NCI-H2107 (cell line): ENCODE measurements at places on chromosomes 7 and 10.

GRCh38 chr10:116096526-116096925 is 176.5 kb downstream of the GFRA1 start:
- DNase-seq: no peak

DNA sequence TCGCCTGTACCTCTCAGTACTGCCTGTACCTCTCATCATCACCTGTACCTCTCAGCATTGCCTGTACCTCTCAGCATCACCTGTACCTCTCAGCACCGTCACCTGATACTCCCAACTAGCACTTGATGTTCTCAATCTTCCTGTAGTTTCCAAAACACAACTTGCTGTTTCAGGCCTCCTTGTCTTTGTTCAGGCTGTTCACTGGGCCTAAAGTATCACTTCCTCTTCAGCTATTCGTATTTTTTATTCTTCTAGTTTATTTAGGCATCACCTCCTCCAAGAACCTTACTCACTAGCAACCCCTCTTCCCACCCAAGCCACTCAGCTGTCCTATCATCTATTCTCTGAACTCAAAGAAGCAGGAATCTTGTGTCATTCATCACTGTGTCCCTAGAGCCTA is 24.1 kb downstream of the OR6B1 start:
- no peak for DNase-seq

DNA sequence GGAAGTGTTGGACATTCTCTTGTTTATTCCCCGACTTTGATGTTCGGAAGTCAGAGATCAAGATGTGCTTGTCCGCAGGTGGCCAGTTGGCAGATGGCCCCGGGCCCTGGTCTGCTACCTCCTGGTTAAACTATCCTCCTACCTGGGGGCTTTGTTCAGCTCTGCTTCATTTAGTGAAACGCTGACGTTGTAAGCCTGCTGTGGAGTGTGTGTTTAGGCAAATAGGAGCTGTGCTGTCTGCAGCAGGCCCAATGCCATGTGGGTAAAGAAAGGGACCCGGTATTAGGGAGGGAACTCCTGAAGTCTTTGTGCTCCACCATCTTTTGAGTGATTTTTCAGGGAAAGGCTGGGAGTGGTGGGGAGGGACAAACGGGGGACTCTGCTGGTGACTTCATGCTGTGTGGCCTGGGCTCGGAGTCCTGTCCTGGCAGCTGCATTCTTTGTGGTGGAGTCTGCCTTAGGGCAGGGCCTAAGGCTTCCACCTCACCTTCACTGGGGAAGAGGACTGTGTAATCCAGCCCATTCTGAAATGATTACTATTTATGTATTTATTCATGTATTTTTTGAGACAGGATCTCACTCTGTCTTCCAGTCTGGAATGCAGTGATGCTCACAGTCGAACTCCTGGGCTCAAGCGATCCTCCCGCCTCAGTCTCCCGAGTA is 171.1 kb upstream of the KLF6 start:
- peak; percentile 33 for DNase-seq

- no peak for DNase-seq
Measured at GRCh38 chr10:89022734-89023133, 32.1 kb downstream of the FAS start.

GRCh38 chr7:44793919-44794318 is 2.6 kb upstream of the PPIA start:
- no peak for DNase-seq

DNA sequence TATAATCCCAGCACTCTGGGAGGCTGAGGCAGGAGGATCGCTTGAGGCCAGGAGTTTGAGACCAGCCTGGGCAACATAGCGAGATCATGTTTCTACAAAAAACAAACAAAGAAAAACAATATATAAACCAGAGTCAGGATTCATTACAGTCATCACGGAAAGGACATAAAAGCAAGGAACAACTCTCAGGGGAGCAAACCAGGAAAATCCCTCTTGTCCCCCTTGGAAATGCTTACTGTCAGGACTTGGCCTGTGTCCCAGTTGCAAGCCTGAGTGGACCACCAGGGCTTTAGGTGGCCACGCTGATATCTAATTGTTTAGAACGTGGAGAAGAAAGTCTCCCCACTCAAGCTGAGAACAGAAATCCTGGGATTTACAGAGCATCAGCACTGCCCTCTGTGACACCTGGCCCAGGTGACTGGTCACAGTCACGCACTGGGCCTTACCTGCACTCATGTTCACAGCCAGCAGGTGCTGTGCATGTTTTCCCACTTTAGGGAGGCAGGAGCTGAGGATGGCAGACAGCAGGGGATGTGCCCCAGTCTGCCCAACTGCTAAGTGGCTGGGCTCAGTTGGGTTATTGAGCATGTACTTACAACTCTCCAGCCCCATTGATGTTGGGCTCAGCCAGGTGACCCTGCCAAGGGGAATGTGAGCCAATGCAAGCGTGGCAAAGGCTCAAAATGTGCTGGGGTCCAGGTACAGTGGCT is 60.9 kb downstream of the TMEM130 start:
- no peak for DNase-seq

DNA sequence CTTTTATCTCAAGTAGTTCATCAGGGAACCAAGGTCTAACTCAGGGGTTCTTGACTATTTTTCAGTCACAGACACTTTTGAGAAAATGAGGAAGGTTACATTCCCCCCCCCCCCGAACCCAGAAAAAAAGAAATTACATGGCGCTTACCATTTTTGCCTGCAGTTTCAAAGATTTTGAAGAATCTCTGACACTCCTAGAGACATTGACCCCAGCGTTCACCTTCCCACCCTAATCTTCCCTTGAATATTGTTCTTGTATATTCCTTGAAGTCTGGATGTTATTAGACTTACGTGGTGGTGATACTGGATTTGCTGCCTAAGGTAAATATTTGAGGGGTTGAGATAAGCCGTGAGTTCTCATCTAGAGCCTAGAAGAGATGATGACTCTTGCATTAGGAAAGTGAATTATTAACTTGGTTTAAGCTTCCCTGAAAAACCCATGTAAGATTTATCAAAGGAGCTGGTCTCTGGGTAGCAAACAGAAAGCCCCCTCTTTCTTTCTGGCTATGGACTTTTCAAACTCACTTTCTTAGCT is 245.7 kb upstream of the FOXK1 start:
- DNase-seq: no peak

- no peak for DNase-seq
Measured at GRCh38 chr10:118832241-118832651, 77.5 kb upstream of the CACUL1 start.

- DNase-seq: no peak
Measured at GRCh38 chr10:58560068-58560467, 47.4 kb downstream of the BICC1 start.

DNA sequence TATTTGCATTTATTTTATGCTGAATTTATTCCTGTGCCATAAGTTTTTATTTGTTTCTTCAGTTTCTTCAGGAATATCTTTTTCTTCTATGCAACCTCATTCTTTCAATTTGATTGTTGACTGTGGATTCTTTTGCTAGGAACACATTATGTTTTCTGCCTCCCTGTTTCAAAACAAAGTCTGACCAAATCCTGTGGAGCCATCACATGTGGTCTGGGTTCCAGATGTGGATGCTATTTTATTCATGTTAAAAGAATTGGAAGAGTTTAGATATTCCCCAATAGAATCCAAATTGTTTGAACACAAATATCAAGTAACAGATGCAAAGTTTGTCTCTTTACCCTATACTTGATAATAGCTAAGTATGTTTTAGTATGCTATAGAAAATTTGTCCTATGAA is 56.8 kb upstream of the LRRC17 start:
- no peak for DNase-seq

DNA sequence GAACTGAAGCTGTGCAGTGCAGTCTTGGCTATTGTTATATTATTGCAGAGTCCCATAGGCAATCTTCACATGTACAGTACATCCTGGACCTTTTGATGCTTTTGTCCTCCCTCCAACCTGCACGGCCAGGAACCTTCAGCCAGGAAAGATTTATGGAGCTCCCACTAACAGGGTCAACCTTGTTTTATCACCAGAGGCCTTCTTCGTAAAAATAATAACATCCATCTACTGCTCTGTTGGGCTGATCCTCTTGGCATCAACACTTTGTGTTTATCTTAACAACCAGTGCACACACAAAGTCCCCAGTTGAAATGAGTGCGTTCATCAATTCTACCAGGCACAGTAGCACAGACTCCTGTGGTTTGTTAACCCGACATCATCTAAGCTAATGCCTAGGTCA is 72.4 kb downstream of the AGMO start:
- no peak for DNase-seq

DNA sequence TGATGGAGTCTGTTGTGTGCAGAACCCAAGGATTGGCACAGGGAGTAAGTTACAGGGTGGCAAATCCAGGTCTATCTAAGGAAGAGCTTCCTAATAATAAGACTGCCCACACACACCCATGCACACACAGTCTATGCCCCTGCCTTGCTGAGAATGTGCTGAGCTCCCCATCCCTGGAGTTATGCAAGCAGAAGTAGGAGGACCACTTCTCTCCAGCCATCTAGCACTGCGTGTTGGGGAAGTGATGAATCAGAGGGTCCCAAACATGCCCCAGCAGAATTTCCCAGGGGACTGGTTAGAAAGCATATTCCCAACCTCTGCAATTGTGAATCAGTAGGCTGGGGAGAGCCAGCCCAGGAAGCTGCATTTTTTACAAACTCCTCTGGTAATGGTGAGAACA is 117.2 kb downstream of the CDH23 start:
- DNase-seq: no peak

DNA sequence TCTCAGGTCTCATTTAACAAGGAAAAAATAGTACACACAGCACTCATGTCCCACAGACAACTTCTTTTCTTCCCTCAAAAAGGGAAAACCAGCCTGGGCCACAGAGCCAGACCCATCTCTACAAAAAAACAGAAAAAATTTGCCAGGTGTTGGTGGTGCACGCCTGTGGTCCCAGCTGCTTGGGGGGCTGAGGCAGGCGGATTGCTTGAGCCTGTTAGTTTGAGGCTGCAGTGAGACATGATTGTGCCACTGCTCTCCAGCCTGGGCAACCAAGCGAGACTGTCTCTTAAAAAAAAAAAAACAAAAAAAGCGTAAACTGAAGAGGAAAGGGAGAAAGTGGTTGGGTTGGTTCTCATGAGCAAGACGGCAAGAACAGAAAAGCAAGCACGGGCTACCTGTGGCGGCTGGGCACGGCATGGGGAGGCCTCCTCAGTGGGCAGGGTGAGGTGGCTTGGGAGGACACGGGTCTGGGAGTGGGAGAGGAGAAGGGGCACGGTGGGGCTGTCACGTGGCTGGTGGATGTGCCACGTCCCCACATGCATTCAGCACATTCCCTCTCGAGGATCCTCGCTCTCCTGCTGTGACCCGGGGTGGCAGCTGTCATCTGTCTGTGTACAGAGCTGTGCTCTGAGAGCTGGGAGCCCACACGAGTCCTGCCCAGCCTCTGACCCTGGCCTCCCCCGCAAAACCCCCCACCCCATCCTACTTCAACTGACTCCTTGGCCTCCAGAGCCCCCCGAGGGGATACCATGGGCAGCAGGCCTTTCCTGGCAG is 219.7 kb downstream of the MLLT10 start:
- no peak for DNase-seq

DNA sequence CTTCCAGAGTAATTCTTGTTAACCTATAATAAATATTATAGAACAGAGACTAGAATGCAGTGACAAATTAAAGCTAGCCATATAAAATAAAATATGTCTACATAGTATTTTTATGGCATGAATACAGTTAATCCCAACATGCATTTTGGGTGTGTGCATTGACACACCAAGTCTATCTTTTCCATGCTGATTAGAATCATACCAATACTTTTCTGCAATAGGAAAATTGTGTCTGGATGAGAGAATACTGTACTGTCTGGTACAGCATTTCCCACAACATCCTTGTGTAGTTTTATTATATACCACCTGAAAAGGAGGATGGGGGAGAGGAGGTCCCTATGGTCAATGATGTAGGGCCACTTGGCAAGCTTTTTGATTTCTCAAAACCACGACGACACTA is 100.3 kb downstream of the ARHGAP21 start:
- DNase-seq: no peak

GRCh38 chr7:39615350-39615975 is 7.9 kb upstream of the RALA start:
- no peak for DNase-seq

GRCh38 chr7:149870274-149870673 is 3.5 kb upstream of the ATP6V0E2 start:
- DNase-seq: no peak

- DNase-seq: no peak
Measured at GRCh38 chr7:4260867-4261600, 421.1 kb upstream of the FOXK1 start.

GRCh38 chr7:117010375-117011133 is 57.3 kb downstream of the ST7 start:
- DNase-seq: no peak
